ENCODE measurements at places on chromosomes 6 and 20.

DNA sequence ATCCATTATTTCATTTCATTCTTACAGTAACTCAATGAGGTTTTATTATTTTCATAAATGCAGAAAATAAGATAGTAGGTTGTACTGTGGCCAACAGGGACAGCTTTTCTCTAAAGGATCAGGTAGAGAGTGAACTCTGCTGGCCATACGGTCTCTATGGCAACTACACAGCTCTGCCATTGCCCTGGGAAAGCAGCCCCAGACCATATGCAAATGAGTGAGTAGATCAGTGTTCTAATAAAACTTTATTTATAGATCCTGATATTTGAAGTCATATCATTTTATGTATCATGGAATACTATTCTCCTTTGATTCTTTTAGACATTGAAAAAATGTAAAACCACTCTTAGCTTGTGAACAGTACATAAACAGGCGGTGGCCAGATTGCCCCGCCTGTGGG, 192.5 kb upstream of the RREB1 start:
- DNase-seq: no peak

DNA sequence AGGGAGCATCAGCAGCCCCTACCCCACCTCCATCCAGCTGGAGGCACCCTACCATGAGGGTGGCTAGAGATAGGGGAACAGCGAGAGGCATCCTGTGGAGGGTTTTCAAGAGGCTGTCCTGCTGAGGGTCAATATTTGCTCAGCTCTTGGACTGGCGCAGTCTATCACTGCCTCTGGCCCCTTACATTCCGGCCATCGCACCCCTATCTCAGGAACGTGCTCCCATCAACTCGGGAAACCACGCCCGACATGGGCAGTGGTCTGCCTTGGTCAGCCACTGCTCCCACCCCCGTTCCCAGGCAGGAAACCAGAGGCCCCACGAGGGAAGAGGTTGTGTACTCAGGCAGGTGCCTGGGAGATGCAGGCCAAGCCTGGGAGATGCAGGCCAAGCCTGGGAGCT, 57.9 kb downstream of the VEGFA start:
- no peak for DNase-seq

DNA sequence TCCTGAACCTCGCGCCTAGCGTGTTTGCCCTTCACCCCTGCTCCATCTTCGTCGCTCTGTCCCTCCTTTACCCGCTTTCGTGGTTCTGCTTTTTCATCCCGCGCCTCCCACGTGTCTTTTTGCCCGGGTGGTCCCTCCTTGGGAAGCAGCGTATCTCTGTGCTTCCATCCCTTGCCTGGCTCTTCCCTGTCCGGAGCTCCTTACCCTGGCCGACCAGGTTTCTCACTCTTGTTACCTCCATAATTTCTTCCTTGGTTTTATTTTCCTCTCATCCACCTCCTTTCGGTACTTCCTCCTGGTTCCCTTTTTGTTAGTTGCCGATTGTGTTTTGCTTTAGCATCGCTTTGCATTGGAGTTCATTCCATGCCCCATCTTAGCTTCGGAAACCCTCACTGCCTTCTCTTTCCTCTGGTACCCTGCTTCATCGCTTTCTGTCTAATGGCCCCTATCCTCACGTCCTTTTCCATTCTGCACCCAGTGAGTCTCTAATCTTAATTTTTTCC, 735 bp downstream of the FAM135A start:
- DNase-seq: peak; percentile 18

DNA sequence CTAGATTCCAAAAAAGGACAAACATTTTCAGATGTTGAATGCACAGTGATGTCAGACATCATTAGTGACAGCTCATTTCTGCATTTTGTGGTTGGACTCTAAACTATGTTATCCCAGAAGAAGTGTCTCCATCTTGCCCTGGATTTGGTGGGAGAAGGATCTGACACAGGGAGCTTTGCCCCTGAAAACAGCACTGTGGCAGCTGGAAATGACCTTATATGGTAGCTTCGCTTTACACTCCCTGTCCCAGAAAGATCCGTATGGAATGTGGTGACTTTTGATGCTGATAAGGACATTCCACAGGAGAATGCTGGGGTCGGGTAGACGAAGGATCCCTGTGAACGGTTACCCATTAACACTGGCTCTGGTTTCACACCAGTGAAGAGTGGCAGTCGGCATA, 87.2 kb upstream of the EDN1 start:
- no peak for DNase-seq

DNA sequence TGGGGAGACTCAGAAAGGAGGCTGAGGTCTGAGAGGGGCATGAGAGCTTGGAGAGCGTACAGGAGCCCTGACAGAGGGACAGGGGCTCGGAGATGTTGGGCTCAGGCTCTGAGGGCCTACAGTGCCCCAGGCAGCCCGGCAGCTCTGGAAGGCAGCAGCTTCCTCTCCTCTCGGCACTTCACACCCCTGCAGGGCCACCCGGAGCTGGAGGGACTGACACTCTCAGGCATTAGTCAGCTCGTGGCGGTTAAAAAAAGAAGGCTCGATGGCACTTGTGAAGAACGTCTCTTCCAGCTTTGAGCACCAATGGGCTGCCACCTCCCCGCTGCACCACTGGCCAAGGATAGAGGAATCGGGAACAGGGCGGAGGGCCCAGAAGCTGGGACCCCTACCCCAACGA, 62.6 kb upstream of the SIRPA start:
- DNase-seq: no peak

GRCh38 chr20:1872459-1873097, 22.6 kb upstream of the SIRPA start:
- no peak for DNase-seq

GRCh38 chr6:146946559-146946958, 257.7 kb upstream of the STXBP5 start:
- DNase-seq: no peak

DNA sequence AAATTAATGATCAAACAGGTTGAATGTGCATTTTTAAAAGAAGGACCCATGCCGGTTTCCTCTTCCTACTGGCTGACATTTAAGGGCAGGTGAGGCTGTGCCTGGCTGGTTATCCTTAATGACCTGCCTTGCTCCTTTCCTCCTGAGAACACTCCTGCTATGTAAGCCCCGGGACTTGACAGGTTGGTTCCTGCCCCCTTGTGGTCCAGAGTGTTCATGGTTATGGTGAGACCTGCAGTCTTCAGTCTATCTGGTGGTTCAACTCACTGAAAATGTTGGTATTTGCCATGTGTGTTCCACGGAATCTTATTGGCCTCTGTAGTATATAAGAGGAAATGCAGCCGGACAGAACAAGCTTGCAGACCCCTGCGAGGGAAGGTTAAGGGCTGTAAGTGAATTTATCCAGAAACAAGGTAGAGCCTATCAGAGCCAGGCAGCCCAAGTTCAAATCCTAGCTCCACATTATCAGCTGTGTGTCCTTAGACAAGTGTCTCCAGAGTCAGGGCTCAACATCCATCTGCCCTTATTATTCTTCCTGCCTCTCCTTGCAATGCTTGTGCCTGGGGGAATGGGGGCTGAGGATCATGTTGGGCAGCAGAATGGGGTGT, 5.2 kb upstream of the BPIFA3 start:
- peak; percentile 63 for DNase-seq

DNA sequence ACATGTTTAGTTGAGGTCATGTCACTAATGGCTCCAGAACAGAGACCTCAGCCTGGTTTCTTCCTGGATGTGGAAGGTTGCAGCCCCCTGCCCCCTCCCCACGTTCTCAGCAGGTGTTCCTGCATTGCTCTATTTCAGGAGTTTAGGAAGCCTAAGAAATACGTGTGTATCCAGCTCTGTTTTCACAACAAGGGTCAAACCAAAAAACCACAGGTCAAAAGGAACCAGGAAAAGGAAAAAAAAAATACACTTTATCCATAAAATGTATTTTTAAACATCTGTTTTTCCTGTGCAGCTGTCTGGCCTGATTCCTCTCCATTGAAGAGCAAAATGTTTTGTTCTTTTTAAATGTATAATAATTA, 107.9 kb upstream of the PLEKHG1 start:
- DNase-seq: no peak

DNA sequence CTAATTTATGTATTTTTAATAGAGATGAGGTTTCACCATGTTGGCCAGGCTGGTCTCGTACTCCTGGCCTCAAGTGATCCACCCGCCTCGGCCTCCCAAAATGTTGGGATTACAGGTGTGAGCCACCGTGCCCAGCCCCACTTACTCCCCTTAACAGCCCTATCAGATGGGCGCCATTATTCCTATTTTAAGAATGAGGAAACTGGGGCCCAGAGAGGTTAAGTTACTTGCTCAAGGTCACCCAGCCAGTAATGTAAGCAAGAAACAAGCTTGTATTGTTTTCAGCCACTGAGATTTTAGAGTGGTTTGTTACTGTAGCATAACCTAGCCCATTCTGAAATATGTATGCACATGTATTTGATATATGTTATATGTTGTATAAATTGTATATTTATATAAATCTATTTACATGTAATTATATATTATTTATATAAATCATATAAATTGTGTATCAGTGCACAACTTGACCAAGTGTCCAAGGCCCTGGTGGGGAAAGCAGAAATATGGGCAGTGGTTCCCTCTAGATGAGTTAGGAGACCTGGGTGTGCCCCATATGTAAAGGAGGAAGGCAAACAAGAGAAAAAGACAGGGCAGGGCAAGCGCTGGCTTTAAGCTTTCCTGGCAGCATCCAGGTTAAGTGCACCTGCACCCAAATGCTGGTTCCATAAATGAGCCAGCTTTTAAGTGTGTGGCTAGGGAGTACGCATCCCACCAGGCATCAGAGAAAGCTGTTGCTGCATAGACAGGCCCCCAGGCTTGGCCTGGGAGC, 1.2 kb upstream of the GUCA1A start:
- DNase-seq: no peak

- no peak for DNase-seq
These were observed 55.9 kb upstream of the DOK5 start for GRCh38 chr20:54419531-54419930.

DNA sequence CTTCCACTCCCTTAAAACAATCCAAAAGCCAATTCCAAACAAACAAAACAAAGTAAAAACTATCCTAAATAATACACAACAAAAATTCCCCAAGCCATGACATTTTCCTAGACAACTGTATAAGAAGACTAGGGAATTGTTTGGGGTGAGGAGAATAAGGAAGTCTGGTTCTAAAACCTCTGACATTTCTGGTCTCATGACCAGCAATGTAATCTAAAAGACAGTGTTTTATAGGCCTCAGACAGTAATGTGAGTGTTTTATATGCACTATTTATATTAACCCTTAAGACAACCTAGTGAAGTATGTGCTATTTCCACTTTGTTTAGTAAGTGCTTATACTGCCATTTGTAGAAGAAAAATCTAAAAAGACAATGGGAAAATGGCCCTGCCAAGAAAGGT, 13.0 kb upstream of the RCAN2 start:
- DNase-seq: no peak

GRCh38 chr20:890666-891057, 25.5 kb downstream of the ANGPT4 start:
- DNase-seq: no peak

DNA sequence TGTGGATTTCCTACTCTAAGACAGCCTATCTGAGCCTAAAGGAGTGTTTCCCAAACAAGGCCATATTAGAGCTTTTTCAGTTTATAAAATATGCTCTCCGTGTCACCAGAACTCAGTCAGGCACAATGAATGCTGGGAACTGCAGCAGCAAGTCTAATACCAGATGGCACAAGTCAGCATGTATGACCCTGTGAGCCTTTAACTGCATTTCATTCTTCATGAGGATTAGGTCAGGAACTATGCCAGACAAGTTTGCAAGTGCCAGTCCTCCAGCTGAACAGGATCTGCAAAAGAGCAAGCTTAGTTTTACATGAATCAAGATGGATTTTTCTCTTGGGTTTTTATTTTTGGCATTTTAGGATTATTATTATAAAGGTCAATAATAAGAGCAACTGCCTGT, 66.7 kb upstream of the SAMD5 start:
- no peak for DNase-seq

GRCh38 chr6:166849749-166850183, 106.6 kb downstream of the RNASET2 start:
- DNase-seq: no peak

GRCh38 chr20:23091721-23092383, 5.7 kb upstream of the CD93 start:
- no peak for DNase-seq

GRCh38 chr6:134809130-134809529, 140.8 kb downstream of the ALDH8A1 start:
- no peak for DNase-seq

GRCh38 chr20:19336631-19337030, 124.2 kb downstream of the SLC24A3 start:
- DNase-seq: no peak

DNA sequence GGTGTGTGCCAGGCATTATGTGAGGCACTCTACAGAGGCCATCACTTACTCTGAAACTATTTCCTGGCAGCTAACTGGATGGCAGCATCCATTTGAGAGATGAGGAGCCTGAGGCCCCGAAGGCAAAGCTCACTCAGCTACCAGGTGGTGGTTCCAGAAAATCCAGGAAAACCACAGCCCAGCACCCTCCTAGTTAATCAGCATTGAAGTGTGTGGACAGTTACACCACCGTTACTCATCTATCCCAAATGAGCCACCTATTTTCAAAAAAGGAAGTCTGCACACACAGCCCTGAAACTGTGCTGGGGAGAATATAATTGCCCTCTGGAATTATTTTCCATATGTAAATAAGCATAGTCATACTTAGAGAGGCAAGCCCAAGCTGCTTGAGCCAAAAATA, 67.4 kb downstream of the CNBD2 start:
- no peak for DNase-seq

DNA sequence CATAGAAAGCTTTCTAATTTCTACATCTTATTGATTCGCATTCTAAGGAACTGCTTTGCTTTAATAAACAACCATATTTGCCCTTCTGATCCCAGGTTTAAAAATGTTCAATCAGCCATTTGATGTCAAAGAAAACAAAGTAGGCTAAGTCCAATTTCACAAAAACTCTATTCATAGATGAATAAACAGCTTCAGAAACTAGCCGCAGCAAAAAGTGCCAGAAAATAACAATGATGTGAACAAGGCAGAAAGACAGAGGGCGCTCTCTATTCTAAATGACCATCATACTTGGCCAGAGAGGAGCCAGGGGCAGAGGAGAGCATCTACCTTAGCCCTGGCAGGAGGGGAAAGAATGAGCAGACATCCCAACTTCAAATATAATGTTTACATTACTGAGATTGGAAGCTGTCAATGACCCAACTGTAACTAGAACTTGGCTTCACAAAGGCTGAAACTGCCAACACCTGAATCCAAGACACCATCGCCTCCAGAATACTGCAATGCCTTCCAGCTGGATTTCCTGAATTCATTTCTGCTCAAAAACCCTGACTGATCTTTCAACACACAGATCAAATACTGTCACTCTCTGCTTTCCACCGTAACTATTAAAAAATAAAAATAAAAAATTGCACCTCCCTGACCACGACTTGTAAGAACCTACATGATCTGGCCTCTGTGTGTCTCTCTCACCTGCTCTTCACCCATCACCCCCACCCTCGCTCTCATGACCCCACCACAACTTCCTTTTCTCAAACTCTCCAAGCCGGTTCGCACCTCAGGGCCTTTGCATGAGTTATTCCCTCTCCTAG, 9.5 kb downstream of the CNKSR3 start:
- no peak for DNase-seq

- no peak for DNase-seq
These were observed 118.3 kb downstream of the SLC24A3 start for GRCh38 chr20:19330731-19331130.

GRCh38 chr6:24985323-24985722, 49.6 kb upstream of the RIPOR2 start:
- no peak for DNase-seq

Measured in NCI-H1105 (cell line).